ENCODE measurements at places on chromosomes 4 and X.

- DNase-seq: no peak
Measured at GRCh38 chr4:142386449-142386848, 459.7 kb downstream of the INPP4B start.

GRCh38 chr4:119498527-119498926 lies 130.1 kb downstream of the PDE5A start:
- peak; percentile 2 for DNase-seq

- no peak for DNase-seq
Measured at GRCh38 chr4:131974730-131975129, 1174.4 kb upstream of the PCDH10 start.

GRCh38 chr4:146981651-146982050 lies 36.0 kb upstream of the TTC29 start:
- DNase-seq: no peak

DNA sequence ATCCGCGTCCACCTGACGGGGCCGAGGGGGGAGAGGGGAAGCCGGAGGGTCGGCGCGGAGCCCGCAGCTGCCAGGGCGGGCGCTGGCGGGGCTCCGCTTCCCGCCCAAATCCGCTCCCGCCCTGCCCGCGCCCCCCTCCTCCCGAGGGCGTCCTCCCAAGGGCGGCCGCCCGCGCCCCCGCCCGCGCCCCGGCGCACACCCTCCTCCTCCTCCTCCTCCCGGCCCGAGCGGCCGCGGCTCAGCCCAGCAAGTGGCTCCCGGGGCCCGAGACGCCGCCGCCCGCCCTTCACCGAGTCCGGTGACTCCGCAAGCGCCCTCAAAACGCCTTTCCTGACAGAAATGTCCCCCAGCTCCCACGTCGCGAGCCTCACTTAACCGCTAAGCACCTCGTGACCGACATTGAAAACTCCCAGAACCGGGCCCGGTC lies 487 bp downstream of the HMGB2 start:
- DNase-seq: peak; percentile 48

DNA sequence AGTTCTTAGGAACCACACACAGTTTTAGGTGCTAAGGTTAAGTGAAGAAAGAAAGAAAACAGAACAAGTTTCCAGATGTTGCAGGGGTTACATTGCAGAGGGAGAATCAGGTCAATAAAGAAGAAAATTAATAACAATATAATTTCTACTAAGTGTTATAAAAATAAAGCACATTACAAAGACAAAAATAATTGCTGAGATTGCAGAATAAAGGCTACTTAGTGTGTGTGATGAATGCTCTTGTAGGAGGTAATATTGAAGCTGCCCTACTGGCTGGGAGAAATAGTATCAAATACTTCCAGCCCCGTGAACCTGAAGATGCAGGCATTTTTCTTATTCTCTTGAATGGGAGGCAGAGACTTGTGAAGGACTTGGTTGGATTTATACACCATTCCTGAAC lies 33.2 kb upstream of the FAM9A start:
- no peak for DNase-seq

- no peak for DNase-seq
Measured at GRCh38 chr4:2652415-2653160, 103.5 kb downstream of the TNIP2 start.

DNA sequence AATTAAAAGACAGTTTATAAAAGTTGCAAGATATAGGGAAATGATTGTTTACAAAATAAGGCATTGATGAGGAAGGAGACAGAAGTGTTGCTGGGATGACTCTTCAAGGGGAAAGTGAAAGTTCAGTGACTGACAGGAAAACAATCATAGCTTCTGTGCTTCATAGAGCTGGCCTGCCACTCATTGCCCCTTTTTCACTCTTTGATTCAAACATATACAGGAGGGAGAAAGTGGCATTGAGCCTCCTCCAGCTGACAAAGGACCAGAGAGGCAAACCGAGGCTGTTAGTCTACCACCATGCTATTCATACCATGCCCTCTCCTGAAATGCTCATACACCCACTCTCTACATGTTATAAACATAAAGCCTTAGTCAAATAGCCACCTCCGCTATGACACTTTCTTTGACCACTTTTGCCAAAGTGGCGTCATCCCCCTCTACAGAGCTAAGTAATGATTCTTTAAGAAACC lies 79.2 kb upstream of the ATOH1 start:
- no peak for DNase-seq

GRCh38 chrX:2712428-2712827 lies 21.3 kb downstream of the CD99 start:
- DNase-seq: no peak

GRCh38 chr4:54498661-54499111 lies 159.1 kb upstream of the KIT start:
- no peak for DNase-seq

DNA sequence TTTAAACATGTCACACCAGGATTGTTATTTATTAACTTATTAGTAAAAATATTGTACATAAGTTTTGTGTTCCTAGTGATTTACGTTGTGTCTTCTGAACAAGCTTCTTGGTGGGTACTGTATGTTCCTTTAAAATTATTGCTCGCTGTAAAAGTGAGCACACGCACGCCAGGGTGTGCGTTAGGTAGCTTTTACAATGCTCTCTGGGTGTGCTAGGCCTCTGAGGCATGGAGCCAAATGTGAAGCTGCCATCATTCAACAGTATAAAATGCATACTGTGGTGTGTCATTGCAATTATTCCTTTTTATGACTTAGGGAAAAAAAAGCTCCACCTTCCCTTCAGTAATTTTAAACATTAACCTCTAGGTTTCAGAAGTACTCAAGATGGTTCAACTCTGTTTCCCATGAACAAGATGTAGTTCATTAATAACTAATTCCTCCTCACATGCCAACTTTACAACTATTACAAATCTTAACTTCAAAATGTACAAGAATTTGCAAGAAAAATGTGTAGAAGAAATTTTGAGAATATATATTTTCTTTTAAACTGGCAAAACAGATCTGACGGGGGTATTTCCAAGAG lies 42.4 kb downstream of the ATOH1 start:
- DNase-seq: no peak

GRCh38 chr4:187666697-187667494 lies 328.7 kb upstream of the ZFP42 start:
- DNase-seq: no peak

DNA sequence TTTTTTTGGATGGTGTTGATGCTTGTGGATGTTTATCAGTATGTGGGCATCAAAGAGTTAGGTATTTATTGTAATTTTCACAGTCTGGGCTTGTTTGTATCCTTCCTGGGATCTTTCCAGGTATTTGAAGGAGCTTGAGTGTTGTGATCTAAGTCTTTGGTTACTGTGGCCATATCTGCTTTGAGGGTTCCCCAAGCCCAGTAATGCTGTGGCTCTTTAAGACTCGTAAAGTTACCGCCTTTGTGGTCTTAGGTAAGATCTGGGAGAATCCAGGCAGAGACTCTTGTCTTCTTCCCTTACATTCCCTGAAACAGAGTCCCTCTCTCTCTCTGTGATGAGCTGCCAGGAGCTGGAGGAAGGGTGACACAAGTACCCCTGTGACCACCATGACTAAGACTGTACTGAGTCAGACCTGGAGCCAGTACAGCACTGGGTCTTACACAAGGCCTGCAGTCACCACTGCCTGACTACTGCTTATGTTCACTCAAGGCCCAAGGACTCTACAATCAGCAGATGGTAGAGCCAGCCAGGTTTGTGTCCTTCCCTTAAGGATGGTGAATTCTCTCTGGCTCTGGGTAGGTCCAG lies 62.2 kb downstream of the FMR1NB start:
- DNase-seq: no peak

- no peak for DNase-seq
Measured at GRCh38 chrX:141142946-141143345, 34.0 kb downstream of the LDOC1 start.

DNA sequence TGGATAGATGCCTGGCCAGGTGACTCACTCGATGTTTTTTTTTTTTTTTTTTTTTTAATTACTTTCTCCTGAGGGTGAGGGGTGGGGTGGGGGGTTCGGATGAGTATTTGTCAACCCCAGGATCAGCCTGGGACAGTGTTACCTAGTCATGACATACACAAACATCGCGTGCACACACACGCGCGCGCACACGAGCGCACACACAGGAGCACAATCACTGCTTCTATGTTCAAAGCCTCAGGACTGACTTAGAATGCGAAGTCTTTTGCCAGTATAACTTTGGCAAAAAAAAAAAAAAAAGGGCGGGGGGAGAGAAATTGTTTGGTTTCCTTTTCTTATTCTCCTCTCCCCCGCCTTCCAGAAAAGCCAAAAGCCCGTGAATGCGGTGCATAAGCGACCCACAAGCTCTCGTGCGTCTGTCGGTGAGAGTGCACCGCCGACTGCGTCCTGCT lies 115.0 kb upstream of the TEX13C start:
- DNase-seq: no peak

- DNase-seq: peak; percentile 35
Measured at GRCh38 chr4:185710487-185710995, 101.5 kb downstream of the SORBS2 start.

- DNase-seq: no peak
Measured at GRCh38 chr4:86500527-86500926, 93.6 kb upstream of the PTPN13 start.

DNA sequence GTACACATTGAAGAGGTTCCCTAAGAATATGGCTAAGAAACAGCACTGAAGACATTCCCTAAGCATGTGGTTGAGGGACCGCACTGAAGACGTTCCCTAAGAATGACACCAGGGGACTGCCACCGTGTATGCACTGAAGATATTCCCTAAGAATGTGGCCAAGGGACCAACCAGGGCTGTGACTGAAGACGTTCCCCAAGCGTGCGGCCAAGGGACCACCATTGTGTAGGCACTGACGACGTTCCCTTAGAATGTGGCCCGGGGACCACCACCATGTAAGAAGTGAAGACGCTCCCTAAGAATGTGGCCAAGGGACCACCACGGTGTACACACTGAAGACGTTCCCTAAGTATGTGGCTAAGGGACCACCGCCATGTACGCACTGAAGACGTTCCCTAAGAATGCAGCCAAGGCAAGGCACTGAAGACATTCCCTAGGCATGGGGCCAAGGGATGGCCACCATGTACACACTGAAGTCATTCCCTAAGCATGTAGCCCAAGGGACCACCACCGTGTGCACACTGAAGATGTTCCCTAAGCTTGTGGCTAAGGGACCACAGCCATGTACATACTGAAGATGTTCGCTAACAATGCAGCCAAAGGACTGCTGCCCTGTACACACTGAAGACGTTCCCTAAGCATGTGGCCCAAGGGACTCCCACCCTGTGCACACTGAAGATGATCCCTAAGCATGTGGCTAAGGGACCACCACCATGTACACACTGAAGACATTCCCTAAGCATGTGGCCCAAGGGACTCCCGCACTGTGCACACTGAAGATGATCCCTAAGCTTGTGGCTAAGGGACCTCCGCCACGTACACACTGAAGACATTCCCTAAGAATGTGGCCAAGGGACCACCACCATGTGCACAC lies 22.0 kb downstream of the DHRSX start:
- no peak for DNase-seq

GRCh38 chrX:118464501-118464900 lies 31.1 kb upstream of the DOCK11 start:
- no peak for DNase-seq

DNA sequence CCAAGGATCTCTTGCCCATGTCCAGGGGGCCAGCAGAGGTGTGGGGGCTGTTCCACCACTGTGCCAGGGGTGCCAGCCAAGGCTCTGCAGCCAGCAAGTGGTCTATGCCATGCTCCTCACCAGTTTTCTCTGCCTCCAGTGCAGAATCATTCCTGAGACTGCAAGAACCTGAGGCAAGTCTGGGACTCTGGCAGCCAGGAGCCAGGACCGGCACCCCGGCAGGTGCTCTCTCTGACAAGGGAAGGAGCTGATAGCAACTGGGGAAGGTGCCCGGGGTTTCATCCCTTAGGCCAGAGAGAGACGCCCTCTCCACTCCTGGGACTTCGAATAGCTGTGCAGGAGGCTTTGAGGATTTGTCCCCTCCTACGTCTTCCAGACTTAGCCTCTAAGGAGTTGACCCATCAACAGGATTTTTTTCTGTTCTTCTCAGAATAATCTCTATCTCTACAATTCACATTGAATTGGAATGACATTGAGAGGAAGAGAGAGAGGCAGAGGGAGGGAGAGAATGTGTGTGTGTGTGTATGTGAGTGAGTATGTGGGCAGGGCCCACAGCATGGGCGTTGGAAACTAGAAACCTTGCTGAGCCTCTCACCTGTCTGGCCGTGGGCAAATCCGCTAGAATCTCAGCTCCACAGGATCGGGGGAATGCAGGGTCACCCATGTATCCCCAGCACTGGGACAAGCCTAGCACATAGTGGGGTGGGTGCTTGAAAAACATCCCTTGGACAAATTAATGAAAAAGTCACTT lies 74.5 kb upstream of the AFAP1 start:
- no peak for DNase-seq

- DNase-seq: peak; percentile 25
Measured at GRCh38 chr4:41369680-41370079, 113.0 kb downstream of the UCHL1 start.

GRCh38 chrX:110914281-110914680 lies 118.7 kb upstream of the CHRDL1 start:
- DNase-seq: no peak

- no peak for DNase-seq
Measured at GRCh38 chrX:134883137-134883700, 107.6 kb upstream of the SMIM10 start.

- no peak for DNase-seq
Measured at GRCh38 chr4:20696815-20697214, 3.4 kb upstream of the PACRGL start.

GRCh38 chr4:73011629-73011985 lies 57.9 kb downstream of the COX18 start:
- no peak for DNase-seq

GRCh38 chr4:100289530-100289888 lies 99.2 kb upstream of the DDIT4L start:
- no peak for DNase-seq

DNA sequence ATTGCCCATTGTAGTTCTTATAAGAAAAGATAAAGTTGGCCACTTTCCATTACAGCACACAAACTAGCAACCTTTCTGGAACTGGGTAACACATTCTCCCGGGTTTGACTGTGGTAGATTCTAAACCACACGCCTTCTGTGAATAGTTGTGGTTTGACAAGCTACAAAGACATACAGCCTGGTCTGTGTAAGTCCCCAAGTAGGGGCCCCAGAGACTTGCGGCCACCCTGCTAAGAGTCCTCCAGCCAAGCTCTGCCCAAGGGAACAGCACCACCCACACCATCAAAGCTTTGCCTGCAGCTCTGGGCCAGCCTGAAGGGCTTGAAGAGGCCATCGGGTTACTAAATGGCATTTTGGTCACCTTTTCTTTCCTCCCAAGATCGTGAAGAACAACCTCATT lies 203.4 kb downstream of the MAML3 start:
- DNase-seq: no peak

- DNase-seq: no peak
Measured at GRCh38 chrX:9327747-9328145, 137.1 kb upstream of the TBL1X start.

DNA sequence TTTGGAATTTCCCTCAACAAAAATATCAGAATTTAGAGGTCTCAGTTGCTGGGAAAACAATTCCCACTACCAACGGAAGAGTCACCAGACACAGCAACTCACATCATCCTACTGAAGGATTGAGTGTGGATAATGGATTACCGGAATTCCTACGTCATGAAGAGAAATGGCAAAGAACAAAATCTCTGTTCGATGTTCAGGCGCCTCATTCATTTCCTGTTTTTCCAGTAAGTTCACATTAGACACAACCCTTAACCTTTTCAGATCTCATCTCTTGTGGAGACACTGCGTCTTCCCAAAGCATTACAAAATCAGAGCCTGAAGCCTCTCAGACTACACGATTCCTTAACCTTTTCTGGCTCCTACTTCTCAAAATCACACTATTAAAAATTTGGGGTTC lies 58.5 kb upstream of the CPEB2 start:
- no peak for DNase-seq

All from anterior cingulate cortex (tissue), 58 donors.